ENCODE measurements at places on chromosomes 3 and 15.

DNA sequence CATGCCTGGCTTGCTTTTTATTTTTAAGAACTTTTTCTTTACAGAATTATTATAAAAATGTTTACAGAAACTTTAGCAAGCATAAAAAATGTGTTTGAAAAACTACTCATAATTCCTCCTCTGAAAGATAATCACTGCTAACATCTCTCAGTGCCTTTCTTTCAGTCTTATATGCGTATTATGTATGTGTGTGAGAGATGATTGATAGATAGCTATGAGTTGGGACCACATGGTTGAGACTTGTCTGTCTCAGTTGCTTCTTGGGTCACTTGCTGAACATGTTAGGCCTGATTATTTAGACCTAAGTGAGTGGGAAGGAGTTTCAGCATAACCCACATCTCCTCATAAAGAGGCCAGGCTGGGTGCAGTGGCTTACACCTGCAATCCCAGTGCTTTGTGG lies 11.1 kb downstream of the MAP6D1 start:
- DNase-seq: no peak

DNA sequence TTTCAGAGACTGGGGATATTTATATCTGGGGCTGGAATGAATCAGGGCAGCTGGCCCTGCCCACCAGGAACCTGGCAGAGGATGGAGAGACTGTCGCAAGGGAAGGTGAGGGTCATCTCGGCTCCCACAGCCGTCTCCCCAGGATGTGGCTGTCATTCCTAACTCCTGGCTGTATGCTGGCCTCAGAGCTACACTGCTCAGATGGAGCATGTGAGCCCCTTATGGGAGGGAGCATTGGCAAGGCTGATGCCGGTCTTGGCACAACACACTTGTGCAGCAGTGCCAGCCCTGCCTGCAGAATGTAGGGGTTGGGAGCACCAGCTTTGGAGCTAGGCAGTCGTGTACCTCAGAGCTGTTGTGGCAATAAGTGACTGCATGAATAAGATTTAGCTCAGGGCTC lies 5.2 kb downstream of the RCCD1 start:
- no peak for DNase-seq

DNA sequence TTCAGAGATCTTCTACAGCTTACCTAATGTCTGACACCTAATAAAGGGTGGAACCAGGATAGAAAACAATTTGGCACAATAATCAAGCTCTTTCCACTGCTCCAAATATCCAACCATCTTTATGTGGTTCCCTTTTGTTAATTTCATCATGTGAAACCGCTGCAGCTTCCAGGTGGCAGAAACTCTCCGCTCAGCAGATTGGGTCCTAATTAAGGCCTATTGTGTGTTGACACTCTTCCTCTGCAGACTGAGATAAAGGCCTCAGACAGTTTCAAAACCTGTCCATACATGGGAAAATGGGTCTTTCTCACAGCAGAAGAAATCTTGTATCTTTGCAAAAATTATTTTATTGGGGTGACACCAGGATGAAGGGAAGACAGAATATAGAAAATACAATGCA lies 1002.4 kb upstream of the SEMA6D start:
- no peak for DNase-seq

GRCh38 chr3:13711911-13712650 lies 163.2 kb downstream of the FBLN2 start:
- DNase-seq: no peak

DNA sequence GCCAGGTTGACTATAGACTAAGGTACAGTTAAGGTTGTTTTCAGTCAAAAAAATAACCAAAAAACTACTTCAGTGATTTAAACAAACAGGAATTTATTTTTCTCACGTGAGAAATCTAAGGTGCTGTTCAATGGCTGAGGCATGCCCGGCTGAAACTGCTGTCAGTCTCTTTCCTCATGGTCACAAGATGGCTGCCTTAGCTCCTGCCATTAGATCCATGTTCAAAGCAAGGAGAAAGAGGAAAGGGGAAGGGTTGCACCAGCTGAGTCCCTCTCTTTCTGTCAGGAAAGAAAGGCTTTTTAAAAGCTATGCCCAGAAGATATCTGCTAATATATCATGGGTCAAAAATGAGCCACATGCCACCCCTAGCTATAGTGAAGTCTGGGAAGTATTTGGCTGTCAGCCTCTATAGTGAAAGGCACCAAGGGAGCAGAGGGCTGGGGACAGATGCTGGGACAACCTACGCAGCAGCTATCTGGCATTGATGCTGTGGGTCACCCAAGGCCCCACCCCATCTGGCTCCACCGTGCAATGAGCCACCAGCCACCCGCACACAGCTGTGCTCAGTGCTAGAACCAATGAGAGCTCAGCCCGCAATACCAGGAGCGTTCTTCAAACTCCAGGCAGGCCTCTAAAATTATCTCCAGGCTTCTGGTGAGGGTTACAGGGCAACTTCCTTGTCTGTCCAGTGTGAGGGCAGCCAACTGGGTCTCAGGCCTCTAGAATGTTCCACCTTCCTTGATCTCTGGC lies 64.7 kb upstream of the GATA2 start:
- no peak for DNase-seq

DNA sequence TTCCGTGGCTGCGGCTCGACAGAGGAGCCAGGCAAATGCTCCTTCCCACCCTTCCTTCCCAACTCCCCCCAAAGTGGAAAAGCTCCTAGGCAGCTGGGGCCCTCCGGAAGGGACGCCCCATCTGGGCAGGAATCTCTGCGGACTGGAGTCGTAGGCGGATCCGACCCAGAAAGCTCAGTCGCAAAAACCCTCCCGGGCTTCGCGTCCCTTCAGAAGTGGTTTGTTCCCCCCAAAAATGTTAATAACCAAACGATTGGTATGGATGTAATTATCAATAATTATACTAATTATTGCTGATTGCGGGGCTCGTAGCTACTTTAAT lies 3.8 kb downstream of the RNU6-1 start:
- DNase-seq: no peak
